ENCODE measurements at places on chromosomes 12 and 14.

GRCh38 chr12:3973973-3974644 is 100.9 kb upstream of the PARP11 start:
- DNase-seq: peak; percentile 19

DNA sequence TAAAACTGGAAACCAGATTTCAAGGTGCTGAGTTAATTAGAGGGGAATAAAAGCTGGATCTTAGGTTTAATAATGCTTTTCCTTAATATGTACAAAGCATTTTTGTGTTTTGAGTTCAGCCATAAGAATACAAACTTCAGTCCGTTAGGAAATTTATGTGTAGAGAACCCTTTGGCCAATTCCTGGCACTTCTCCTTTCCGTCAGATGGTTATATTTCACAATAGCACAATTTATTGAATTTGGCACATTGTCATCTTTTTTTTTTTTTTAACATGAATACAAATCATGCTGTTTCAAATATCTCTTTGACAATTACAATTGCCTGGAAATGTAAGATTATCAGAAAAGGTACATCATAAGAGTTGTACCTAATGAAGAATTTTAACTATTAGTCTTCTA is 56.2 kb upstream of the DDHD1 start:
- DNase-seq: no peak

DNA sequence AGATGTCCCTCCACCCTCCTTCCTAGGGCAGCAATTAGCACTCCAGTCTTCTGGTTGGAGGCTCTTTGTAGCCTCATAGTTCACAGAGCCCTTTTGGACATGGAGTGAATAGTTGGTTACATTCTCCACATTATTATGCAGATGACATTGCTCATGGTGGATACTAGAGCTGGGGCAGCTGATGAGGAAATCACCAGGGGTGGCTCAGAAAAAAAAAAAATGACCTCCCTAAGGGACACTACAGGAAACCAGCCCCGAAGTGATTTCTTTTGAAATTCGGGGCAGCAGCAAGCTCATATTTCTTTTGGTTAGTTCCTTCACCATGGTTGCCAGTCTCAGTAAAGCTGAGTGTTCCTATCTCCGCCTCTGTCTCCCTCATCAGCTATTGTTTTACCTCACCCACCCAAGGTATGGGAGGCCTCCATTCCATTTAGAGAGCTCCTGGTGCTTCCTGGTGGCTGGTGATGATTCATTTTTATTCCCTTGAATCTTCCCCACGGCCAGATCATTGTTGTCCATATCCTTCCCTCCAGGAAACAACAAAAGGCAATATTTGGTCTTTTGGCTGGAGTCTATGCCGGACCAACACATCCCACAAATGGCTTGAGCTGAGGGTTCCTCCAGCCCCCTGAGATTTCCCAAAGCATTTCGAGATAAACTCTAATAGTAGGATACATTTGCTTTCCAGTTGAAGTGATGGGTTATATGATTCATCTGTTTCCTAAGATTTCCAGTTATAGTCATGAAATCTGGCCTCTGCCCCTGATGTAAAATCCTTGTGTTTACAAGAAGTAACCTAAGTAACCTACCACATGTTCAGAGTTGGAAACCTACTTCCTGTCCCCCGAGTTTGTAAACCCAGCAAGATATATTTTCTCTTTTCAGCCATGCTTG is 56.2 kb upstream of the NID2 start:
- DNase-seq: peak; percentile 49

- no peak for DNase-seq
Measured at GRCh38 chr12:43008953-43009845, 419.7 kb upstream of the PRICKLE1 start.

DNA sequence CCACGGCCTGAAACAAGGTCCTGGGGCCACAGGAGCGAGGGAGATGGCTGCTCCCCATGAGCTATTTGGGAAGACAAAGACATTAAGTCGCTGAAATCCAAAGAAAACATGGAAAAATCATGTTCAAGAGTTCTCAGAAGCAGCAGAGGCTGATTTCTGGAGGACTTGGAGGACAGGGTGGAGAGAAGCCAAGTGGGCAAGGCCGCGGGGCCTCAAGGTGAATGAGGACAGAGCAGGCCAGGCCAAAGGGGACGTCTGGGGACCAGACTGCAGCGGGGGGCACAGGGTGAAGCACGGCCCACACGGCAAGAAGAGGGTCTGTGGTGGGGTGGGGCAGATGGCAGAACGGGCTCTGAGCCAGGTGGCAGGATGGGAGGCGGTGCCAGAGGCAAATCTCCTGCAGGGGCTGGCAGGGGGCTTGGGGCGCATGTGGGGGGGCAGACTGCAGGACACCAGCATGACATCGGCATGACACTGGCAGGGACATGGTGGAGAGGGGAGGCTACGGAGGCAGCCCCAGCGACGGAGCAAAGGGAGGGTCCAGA is 48.9 kb downstream of the RNF34 start:
- no peak for DNase-seq

GRCh38 chr12:132115500-132115899 is 28.6 kb downstream of the DDX51 start:
- no peak for DNase-seq

GRCh38 chr14:58426670-58427280 is 556 bp downstream of the TIMM9 start:
- DNase-seq: peak; percentile 72

DNA sequence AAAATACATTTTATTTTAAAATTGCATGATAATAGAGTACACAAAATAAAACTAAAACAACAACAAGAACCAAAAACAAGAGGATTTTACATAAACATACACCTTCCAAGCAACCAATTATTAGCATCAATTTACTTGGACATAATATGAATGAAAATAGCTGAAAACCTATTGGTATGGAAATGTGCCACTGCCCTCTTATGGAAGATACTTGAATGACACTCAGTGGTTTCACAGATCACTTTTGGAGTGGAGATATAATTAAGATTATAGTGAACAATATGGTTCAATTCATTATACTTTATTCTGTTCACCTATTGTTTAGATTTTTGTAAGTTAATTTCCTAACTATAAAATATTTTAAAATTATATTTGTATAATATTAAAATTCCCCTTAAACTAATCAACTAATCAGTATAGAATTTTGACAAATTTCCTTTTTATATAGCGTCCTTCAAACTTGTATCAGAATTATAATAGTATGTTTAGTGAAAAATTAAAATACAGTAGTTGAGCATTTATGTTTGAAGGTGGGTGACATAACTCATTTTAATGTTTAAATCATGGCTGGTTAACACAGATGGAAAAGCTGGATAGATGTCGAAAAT is 70.1 kb downstream of the SLC6A15 start:
- no peak for DNase-seq

DNA sequence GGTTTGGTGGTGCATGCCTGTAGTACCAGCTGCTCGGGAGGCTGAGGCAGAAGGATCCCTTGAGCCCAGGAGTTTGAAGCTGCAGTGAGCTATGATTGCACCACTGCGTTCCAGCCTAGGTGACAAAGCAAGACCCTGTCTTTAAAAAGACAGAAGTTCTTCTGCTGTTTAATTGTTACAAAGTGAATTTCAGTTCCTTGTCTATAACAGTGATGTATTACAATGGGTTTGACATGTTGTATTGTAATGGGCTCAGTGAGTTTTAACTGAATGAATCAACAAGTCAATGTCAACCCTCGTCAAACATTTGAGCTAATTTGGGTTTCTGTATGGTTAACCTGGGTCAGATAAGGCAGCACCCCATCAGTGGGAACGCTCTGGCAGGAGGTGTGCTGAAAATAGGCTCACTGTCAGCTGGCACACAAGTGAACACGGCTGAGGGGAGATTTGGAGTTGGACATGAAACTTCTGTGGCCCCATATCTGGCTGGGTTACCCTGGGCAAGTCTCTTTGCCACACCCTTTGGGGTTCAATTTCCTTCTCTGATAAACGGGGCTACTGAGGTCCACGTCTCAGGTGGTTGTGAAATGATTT is 14.0 kb upstream of the TRPV4 start:
- no peak for DNase-seq

GRCh38 chr14:75278422-75279152 is at the start of gene FOS:
Gene FOS (plus strand): TSS chr14:75278828. CDS start chr14:75278983, 155 bp downstream.
- peak; percentile 96 for DNase-seq
